ENCODE measurements at places on chromosomes 7 and 10.

- DNase-seq, result peak; percentile 53
Measured at GRCh38 chr7:134432296-134433152, 26.4 kb downstream of the AKR1B1 start.

- DNase-seq, result no peak
Measured at GRCh38 chr10:3159152-3159551, 13.4 kb downstream of the PITRM1 start.

GRCh38 chr10:1524540-1524939 lies 212.8 kb downstream of the ADARB2 start:
- no peak for DNase-seq

DNA sequence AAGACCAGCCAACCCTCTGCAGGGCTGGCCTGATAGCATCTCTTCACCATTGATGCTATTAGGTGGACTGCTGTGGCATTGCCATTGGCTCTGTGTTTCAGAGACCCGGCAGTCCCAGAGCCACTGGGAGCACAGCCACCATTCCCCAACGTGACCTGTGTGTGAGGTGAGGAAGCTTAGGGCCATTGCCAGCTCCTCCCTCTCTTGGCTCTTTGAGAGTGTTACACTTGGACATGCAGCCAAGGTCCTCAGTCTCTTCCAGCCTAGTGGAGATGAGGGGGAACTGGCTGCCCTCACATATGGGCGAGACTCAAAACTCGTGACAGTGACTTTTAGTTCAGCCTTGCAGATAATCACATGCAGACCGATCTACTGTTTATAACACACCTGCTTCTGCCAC lies 39.3 kb upstream of the HMX3 start:
- DNase-seq, result no peak

GRCh38 chr7:99373091-99374066 lies 1.2 kb upstream of the ARPC1B start:
- DNase-seq, result no peak

- DNase-seq, result no peak
Measured at GRCh38 chr7:378551-379455, 88.8 kb downstream of the FOXL3 start.

Measured in stimulated activated CD4-positive, alpha-beta T cell treated with anti-CD3 and anti-CD28 coated beads, Interleukin-4, amount 100 ng/mL, for 48 hours (primary cell).